H1 (cell line): ENCODE measurements at places on chromosomes 16 and 17. TPM values are rescaled to one million over a fixed set of nuclear protein-coding genes. Genes with fewer than 3 reads are reported as not detected.

GRCh38 chr17:44417553-44417952 is 28.1 kb upstream of the ITGA2B start:
- DNase-seq, result no peak
- H3K27ac ChIP-seq, result no peak overlapping the region
- H3K27me3 ChIP-seq, result no peaks in the 10 kb centered on the region
- H3K4me3 ChIP-seq, result no peak overlapping the region
- peaks cover 4% of the 10 kb centered on the region; the same call in 1 of the 2 replicates for H3K36me3 ChIP-seq
- no peaks in the 10 kb centered on the region for H3K4me1 ChIP-seq

- no peaks in the 10 kb centered on the region for H3K4me1 ChIP-seq
- peaks cover 36% of the 10 kb centered on the region for H3K36me3 ChIP-seq
Observed at GRCh38 chr17:30520882-30521281, 43.7 kb downstream of the GOSR1 start.

DNA sequence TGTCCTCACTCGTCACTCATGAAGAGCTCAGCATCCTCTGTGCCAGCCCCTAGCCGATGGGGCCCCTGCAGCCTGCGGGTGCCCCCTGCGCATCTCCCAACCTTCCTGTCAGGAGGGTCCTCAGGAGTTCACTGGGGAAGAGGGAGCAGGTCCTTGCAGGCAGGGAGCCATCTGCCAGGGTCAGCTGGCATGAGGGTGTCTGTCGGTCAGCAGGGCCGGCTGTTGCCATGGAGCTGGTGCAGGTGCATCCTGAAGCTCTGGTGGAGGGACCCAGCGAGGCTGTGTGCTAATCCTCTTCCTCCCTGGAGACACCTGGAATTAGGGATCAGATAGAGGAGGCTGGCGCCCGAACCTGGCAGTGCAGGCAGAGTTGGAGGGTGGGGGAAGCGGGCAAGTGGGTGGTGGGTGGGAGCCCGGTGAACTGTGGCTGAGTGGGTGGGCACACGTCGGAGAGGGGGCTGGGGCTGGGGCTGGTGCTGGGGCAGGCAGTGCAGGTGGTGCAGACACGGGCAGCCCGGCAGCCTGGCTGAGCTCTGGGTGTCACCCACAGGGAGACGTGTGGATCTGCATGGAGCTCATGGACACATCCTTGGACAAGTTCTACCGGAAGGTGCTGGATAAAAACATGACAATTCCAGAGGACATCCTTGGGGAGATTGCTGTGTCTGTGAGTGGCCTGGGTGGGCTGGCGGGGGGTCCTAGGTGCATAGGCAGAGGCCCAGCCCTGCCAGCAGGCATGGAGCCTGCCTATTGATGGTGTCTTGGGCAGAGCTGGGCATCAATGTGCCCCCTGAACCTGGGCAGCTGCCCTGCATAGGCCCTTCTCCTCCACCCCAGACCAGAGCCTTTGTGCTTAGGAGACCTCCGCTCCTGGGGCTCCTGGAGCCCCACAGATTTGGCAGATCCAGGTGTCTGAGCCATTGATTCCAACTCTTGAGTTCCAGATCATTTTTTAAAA is 17.4 kb downstream of the MAP2K3 start:
- DNase-seq, result no peak
- peaks cover 5% of the 10 kb centered on the region for H3K36me3 ChIP-seq
- H3K27me3 ChIP-seq, result no peaks in the 10 kb centered on the region
- no peaks in the 10 kb centered on the region for H3K4me1 ChIP-seq
- no peak overlapping the region for H3K4me3 ChIP-seq
- H3K27ac ChIP-seq, result no peak overlapping the region

DNA sequence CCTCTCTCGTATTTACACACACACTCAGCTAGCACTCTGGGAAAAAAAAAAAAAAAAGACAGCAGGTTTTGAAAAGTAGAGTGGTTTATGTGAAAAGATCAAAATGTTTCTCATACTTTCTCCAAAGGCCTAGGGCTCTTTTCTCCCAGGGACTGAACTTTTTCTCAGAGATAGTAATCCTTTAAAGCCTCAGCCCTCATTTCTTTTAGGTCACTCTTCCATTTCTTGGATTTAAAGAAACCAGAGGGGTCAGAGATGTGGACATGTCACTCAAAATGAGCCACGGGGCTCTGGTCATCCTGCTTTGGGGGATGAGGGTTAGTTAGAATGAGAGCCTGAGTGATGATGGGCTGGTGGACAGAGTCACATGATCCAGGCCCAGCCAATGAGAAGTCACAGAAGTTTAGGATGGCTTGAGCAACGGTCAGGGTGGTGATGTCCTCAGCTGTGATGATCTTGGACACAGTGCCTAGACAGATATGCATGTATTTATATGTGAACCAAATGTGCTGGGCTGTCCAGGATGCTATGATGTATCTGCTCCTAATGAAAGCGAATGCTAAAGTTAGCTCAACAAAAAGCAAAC is 33.7 kb upstream of the AXIN2 start:
- H3K27ac ChIP-seq, result no peak overlapping the region
- no peaks in the 10 kb centered on the region for H3K27me3 ChIP-seq
- no peaks in the 10 kb centered on the region for H3K36me3 ChIP-seq

- H3K27me3 ChIP-seq, result no peaks in the 10 kb centered on the region
- H3K36me3 ChIP-seq, result no peaks in the 10 kb centered on the region; the same call in 1 of the 2 replicates
- DNase-seq, result no peak
- H3K27ac ChIP-seq, result no peak overlapping the region
- no peak overlapping the region for H3K4me3 ChIP-seq
- no peaks in the 10 kb centered on the region for H3K4me1 ChIP-seq
Observed at GRCh38 chr16:28589069-28589468, 7.8 kb downstream of the SULT1A2 start.

G6PC1 gene
- 0.02 TPM in 1 of 2 replicates, not detected in the other for polyA plus RNA-seq

- no peaks in the 10 kb centered on the region for H3K36me3 ChIP-seq
- H3K27me3 ChIP-seq, result no peaks in the 10 kb centered on the region
- H3K4me1 ChIP-seq, result peaks cover 14% of the 10 kb centered on the region
- H3K27ac ChIP-seq, result no peak overlapping the region
Observed at GRCh38 chr17:27577121-27577761, 53.7 kb upstream of the LGALS9 start.
